Progenitor cell of endocrine pancreas (in vitro differentiated cells): ENCODE measurements at places on chromosomes 1 and 21.

DNA sequence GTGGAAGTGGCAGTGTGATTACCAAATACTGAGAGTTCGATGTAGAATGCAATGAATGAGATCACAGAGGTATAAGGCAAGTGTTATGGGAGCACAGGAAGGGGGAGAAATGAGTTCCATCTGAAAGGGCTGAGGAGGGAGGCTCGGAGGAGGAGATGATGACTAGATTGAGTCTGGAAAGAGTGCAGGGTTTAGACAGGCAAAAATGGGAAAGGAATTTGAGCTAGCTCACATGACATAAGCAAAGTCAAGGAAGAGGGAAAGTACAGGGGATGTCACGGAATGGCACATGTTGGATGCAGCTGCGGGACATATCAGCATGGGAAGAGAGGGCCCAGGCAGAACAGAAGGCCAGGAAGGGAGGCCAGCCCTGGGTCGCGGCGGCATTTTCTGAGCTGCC, 132.7 kb downstream of the RUNX1 start:
- DNase-seq, result no peak

DNA sequence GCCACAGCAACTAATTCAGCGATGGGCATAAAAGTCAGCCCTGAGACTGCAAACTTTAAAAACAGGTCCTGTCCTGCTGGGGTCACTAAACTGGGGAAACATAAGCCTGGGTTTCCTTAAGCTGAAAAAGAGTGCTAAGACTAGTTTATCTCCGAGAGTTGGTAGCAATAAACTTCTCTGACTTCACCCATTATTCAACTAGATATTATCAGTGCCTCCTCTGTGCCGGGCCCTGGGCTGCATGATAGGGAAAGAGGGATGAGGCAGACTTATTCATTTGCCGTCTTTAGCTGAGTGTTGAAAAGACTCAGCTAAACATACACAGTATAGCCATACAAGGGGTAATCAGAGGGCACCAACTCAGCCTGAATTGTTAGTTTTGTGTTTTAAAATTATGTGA, 33.0 kb downstream of the AK2 start:
- no peak for DNase-seq

DNA sequence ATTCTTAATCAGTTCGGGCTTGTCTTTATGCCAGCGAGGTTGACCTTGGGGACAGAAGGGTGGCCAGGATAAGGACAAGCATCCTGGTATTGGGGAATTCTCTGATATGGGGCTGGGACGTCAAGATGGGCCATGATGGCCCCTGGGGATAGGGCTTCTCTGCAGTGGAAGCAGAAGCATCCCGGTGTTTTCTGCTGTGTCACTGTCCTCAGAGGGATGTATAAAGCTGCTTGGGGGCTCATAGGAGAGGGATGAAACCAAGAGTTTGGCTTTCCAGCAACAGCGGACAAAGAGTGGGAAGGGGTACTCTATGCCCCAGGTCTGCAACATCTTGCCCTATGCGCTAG, 1.4 kb upstream of the ATP1B1 start:
- DNase-seq, result no peak

DNA sequence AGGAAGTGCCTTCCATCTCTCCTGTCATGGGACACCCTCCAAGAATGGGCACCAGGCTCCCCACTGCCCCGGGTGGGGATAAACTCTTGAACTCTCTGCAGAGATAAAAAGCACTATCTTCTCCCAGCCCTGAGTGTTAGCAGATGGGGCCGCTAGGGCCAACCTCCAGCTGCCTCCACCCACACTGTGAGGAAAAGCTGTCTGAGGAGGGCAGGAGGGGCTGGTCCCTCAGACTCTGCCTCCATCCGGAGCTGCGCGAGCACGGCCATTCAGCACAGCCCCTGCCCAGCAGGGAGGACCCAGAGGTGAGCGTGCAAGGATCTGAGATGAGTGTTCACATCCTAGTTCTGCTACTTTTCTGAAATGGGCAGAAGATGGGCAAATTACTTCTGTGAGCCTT, 51.8 kb upstream of the TRABD2B start:
- DNase-seq, result no peak

GRCh38 chr1:15627343-15627988, 10.2 kb downstream of the DDI2 start:
- no peak for DNase-seq

DNA sequence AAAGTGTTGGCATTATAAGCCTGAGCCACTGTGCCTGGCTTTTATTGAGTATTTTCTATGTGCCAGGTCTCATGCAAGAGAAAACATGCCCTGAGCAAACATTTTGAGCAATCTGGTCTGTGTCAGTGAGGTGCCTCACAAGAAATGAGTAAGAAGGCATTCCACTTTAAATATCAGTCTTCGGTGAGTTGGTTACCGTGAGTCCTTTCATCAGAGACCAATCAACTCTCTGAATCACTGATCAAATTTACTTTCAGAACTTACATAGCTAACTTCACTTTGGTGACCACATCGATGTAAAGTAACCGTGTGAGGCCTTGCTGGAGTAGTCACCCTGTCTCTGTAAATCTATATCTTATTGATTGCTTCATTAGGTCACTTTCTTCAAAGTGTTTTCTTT, 14.3 kb upstream of the DDX59 start:
- no peak for DNase-seq

DNA sequence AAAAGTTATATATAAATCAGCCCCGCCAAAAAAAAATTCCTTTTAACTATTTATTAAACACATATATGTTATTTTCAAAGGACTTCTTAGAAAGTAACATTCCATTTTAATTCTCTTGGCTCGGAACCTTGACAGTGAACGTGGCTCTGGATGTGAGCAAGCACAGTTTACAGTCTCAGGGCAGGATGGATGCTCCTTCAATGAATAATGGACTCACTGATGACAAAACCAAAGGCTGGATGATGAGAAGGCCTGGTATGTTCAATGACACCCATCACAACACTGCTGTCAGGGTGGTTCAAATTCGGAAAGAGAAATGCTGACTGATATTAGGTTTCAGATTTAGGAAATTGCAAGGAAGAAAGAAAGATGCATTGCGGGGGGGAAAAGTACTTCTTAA, 148.8 kb downstream of the SIPA1L2 start:
- DNase-seq, result no peak

GRCh38 chr1:16183179-16183578, 27.3 kb upstream of the EPHA2 start:
- DNase-seq, result no peak

DNA sequence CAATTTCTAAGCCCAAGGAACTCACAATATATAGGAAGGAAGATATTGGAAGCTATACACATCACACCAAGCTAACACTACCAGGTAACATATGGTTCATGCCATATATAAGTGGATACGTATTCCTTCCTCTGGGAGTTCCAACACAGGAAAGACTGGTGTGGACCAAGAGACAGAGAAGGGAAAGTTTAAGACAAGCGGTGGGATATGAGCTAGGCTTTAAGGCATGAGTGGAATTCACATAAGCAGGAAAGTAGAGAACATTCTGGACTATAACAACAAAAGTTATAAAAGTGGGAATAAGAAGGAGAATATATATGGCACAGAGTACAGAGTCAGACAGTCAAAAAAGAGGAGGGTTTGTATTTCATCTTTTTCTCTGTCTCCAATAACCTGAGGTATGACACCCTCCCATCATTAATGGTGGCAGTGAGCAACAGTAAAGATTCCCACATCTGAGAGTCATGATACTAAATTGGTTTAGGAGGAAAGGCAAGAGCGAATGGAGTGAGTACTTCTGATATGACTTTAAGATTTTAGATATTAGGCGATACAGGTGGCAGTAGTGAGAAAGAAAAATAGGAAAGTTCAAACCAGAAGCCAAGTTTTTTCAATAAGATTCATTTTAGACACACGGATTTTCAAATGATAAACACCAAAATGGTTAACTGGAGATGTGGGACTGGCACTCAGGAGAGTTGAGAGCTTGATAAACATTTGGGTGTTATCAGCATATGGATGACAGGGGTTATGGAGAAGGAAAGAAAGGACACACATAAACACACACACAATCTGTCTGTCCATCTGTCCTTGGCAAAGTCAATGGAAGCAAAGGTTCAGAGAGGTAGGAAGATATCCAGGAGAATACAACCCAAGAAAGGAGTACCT, 87.4 kb upstream of the TTC39A start:
- no peak for DNase-seq

GRCh38 chr1:19053486-19053885, 97.0 kb upstream of the IFFO2 start:
- no peak for DNase-seq

DNA sequence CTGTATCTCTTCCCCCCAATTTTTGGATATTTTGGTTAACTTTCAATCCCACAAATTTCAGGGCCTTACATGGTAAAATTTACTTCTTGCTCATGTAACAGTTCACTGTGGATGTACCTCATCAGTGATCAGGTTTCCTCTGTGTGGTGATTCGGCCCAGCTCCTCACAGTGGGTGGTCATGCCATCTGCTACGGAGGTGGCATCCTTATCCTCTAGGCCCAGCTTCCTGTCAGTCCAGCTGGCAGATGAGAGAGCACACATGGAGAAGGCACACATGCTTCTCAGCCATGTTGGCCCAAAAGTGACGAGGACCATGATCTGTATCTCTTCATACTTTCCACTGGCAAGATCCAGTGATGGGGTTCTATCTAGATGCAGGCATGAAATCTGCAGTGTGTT, 27.2 kb downstream of the PCBP3 start:
- no peak for DNase-seq
